ENCODE measurements at places on chromosomes 4 and X.

DNA sequence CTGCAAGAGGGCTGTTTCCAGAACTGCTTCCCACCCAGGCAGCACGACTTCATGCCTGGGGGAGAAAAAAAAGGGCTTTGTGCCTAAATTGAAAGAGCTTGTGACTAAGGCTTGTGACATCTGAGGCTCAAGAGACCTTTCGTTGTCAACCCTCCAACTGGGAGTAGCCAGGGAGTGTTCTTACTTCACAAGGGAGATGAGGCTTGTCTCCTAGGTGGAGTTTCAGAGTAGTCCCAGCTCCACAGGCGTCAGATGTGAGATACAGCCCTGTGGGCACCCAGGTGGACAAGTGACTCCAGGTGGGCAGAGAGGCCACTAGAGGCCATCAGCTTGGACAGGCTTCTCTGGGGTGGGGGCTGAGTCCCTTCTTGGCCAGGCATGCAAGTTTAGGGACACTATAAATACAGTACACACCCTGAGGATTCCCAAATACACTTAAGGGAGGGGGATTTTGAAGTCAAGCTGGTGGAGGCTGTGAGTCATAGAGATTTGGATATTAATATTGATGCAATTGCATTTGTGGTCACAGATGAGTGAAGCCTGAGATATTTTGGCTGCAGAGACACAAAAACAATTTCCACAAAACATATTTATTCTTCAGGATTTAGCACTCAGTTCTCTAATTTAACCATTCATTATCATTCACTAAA, 40.1 kb upstream of the SETD7 start:
- DNase-seq = no peak

GRCh38 chrX:38754102-38754790, 47.0 kb upstream of the MID1IP1 start:
- peak; percentile 66 for DNase-seq

DNA sequence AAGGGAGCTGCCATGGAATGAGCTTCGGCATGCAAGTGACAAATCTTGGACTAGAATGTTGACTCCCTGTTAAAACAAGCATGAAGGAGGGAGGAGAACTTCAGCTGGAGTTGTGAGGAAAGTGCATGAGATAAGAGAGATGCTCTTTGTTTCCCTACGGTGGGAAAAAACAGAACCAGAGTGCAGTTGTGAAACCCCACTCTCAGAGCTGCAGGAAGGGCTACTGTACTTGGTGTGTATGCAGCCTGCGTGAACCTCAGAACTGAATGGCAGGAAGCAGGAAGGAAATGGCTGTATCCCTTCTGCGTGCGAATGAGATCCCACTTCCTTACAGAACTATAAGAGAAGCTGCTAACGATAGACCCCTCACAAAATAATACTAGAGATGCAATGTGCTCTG, 57.2 kb downstream of the EGF start:
- no peak for DNase-seq

DNA sequence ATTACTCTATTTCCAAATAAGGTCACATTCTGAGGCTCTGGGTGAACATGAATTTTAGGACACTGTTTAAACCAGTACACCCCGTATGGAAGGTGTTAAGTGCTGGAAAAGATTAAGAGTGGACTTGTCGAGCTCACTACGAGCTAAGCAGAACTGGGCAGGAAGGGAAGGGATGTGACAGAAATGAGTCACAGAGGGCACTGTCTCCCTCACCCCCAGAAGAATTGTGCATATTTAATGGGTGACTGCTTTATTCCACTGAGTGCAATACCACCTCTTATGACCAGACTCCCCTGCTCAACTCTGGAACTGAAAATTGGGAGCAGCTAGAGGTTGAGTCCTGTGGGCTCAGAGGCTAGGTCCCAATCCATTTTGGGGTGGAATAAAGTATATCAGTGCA, 187.4 kb upstream of the RPS6KA3 start:
- no peak for DNase-seq

- DNase-seq = no peak
Measured at GRCh38 chrX:13876652-13877051, 59.8 kb upstream of the GPM6B start.

GRCh38 chr4:55758570-55758969, 61.0 kb upstream of the EXOC1L start:
- DNase-seq = no peak

GRCh38 chrX:130426531-130426930, 24.7 kb downstream of the RBMX2 start:
- DNase-seq = no peak

DNA sequence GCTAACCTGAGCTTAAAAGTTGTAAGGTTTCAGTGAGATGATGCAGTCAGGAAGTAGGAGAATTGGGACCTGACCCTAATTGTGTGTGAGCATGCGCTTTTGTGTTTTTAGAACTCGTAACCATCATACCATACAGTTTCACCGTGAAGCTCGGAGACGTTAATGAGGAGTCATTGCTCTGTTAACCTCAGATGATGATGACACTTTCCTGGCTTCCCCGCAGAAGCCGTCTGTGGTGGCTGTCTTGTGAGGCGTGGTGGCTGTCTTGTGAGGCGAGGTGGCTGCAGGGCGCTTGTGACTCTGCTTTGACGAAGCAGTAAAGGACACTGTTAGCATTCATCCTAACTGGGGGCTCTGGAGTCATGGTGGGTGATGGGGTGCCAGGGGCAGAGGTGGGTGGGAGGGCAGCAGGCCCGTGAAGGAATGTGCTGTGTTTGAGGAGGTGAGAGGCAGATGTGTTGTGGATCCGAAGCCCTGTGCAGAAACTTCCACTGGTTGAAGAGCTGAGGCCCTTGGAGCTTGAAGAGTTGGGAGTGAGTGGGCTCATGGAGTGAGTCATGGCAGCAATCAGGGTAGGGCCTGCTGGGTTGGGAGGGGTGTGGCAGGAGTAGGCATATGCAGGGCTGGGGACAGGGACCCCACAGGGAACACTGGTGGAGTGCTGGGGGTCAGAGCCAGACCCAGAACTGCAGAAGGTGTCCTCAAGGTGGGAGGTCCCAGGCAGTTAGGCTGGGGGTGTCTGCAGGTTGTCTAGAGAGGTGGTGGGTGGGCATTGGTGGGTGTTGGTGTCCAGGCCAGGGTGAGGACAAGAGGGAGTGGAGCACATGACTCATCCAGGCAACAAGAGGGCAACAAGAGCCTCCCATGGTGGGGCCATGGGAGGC, 57.4 kb downstream of the NSD2 start:
- peak; percentile 31 for DNase-seq

GRCh38 chrX:107710617-107711391, 64.8 kb downstream of the TSC22D3 start:
- DNase-seq = peak; percentile 90

DNA sequence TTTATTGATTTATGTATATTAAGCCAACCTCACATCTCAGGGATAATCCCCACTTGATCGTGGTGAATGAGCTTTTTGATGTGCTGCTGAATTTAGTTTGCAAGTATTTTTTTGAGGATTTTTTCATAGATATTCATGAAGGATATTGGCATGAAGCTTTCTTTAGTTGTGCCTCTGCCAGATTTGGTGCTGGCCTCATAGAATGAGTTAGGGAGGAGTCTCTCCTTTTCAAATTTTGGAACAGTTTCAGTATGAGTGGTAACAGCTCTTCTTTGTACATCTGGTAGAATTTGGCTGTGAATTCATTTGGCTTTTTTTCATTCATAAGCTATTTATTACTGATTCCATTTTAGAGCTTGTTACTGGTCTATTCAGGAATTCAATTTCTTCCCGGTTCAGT, 197.2 kb upstream of the NDST4 start:
- no peak for DNase-seq

- no peak for DNase-seq
Measured at GRCh38 chr4:7243609-7244330, 51.4 kb downstream of the SORCS2 start.

- no peak for DNase-seq
Measured at GRCh38 chr4:100935090-100935489, 412.2 kb downstream of the PPP3CA start.

GRCh38 chr4:84497504-84498202, 1.4 kb downstream of the NKX6-1 start:
- DNase-seq = no peak

DNA sequence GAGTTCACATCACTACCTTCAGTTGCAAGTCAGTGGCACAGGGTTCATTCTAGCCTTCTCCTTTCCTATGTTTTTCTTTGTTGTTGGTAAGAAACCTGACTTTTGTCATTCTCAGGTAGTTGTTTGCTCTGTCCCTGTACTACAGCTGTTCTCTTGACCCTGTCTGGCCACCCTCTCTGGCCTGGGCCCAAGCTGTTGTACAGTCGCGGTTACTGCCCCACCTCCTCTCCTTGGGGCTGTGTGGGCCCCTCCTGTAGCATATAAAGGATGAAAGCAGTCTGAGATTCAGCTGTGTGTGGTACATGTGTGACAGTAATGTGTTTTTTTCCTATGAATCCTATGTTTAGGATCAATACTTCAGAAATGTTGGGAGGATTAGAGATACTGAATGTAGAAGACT, 12.5 kb downstream of the MOB1B start:
- no peak for DNase-seq

- peak; percentile 82 for DNase-seq
Measured at GRCh38 chrX:132219343-132219768, at the start of gene RAP2C. TSS of gene RAP2C (minus strand) at chrX:132219447. CDS start at chrX:132217268, 2,179 bp downstream.

DNA sequence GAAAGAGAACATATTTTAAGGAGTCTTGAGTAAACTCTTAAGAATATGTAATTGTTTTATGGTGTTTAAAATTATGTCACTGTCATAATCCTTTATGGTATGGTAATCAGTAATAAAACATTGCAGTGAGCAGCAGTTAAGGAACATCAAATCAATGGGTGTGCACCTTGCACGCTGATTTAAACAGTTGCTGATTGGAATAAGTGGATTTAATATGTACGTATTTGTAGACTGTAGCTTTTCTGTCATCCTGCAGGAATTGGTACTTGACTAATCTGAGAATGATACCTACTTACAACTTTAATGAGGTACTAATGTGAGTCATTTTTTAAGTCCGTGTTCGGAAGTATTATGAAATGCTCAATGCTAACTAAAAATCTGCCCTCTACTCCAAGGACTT, 212.2 kb downstream of the DCTD start:
- DNase-seq = no peak

GRCh38 chr4:21467551-21467950, 481.0 kb downstream of the KCNIP4 start:
- DNase-seq = no peak

DNA sequence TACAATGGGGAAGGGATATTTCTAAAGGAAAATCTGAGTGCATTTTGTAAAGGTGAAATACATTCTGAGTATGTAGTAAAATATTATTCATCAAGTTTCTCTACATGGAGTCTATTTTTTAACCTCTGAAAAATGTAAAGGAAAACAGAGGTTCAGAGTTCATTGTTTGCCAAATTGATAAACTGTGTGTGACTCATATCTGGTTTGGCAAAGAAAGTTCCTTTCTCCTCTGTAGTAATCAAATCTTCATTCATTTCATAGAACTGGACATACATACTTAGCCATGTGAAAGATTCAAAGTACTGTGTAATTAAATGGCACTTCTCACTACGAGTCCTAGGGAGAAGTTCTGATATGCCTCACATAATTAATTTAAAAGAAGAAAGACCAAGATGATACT, 61.6 kb downstream of the HPGD start:
- DNase-seq = no peak

DNA sequence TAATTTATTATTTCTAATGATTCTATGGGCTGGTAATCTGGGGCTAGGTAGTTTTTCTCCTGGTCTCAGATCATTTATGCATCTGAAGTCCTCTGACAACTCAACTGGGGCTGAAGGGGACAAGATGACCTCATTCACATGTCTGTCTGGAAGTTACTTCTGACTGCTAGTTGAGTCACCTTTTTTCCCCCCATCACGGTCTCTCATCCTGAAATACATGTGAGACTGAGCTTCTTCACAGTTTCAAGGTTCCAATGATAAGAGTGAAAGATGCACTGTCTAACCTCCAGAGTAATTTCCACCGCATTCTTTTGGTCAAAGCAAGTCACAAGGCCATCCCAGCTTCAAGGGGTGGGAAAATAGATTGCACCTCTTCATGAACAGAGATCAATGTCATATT, 356.7 kb upstream of the RPS6KA3 start:
- no peak for DNase-seq

DNA sequence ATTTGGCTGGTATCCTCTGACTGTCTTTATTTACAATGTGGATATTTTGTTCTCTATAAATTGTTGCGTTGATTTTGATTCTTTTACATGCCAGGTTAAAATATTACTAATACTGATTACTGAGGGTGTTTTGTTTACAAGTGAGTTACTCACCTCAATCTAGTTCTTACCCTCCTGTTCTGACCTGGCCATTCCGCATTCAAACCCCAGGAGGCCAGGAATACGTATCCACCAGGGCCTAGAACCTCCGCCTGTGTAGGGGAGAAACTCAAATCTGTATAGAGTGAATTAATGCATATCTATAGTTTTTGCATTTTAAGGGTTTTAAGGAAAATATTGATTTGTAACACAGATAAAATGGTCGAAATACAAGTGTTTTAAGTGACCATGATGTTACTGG, 2.6 kb upstream of the ZFP42 start:
- no peak for DNase-seq

DNA sequence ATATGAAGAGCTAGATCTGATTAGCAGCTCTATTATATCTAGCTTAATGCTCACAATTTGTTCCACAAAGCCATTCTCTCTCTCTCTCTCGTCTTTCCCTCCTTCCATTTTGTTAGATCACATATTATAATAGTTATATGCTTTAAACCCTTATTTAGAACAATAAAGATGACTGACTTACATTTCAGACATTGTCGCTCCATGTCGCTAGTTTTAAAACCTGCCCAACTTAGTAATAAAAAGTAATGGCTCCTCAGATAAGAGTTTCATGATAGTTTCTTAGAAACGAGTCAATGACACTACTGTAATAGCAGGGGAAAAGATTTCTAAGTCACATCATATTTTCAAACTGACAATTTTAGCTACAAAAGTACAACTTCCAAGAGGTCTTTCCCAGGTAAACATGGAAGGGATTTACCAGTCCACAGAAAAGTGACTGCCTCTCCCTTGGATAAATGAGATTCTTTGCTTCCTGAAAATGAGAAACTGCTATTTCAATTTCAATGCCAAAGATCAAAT, 38.5 kb upstream of the YTHDC1 start:
- no peak for DNase-seq

DNA sequence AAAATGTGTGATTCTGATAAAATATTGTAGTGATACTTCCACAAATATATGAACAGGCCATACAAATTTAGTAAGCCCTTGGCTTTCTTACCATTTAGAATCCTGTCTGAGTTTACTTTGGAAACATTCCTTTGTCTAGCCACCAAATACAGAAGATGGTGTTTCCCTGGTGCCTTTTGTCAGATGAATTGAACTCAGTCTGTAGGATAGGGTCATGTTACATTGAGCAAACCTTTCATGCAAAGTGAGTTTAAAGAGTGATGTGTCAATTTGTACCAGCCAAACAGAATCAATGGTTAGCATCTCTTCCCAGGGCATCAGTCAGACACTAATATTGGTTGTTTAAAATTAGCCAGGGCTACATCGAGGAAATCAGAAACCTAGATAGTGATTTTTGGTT, 1443.4 kb downstream of the ARAP2 start:
- no peak for DNase-seq

DNA sequence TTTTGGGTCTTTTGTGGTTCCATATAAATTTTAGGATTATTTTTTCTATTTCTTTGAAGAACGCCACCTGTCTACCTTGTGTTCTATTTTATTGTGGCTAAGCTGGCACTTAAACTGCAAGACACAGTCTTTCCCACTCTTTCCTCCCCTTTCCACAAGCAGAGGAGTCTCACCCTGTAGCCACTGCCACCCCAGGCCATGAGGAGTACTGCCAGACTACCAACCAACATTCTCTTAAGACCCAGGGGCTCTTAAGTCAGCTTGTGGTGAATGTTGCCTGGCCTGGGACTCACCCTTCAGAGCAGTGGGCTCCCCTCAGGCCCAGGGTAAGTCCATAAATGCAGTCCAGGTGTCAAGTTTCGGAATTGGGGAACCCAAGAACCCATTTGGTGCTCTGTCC, 58.0 kb upstream of the FMR1 start:
- no peak for DNase-seq

Data from hematopoietic multipotent progenitor cell treated with erythropoietin and hydrocortisone succinate and interleukin-3 and kit ligand, for 8 days (in vitro differentiated cells).